ENCODE measurements at places on chromosomes 1 and 21.

DNA sequence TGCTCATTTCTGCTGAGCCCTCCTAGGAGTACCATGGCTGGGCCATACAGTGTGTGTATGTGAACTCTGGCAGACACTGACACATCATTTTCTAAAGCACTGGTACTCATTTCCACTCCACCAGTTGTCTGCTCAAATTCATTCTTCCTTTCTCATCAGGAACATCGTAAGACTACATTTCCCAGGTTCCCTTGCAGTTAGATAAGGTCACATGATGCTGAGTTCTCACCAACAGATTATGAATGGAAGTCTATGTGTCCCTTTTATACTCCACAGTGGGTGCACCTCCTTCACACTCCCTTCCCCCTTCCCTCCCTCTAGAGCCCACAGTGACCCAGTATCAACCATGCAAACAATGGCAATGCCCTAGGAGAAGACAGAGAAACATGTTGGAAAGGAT is 38.3 kb upstream of the PAX7 start:
- no peak for DNase-seq

- DNase-seq = no peak
Measured at GRCh38 chr1:99170516-99170915, 93.8 kb upstream of the PLPPR4 start.

DNA sequence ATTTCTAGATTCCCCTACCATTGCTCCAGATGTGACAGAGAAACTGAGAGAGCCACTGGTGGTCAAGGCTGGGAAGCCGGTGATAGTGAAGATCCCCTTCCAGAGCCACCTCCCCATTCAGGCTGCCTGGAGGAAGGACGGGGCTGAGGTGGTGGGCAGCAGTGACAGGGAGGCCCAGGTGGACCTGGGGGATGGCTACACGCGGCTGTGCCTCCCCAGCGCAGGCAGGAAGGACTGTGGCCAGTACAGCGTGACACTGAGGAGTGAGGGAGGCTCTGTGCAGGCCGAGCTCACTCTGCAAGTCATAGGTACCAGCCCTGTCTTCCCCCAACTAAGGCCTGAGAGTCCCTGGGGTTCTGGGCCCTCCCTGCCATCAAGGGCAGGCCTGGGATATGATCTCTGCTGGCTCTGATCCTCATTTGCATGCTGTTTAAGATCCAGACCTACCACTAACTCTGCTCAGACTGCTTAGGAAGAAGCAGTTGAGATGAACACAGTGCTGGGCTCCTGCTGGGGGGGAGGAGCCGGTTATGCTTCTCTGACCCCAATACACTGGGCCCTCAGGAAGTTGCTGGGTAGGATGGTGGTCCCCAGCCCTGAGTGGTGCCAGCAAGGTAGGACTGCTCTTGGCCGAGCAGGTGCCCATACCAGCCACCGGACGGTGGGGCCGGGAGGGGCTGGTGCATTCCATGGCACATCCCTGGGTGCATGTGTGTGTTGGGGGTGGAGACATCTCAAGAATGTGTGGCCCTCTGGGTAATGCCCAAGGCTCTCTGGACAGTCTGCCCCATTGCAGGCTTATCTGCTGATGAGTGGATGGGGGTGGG is 25.1 kb downstream of the IGFN1 start:
- DNase-seq = no peak

DNA sequence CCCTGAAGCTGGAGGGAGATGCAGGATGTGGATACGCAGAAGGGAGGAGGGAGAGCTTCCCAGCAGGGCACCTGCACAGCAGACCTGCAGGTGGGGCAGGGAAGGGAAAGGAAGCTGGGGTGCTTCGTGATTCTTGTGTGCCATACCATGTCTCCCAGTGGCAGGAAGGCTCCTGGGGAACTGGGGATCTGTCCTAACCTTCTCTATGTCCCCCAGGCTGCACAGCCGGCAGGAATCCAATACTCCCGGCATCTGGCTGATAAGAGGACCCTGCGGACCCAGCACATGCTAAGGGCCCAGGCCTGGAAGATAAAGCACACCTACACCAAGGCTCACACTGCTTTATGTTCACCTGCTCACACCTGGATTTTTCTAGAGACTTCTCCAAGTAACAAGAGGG is 79.4 kb downstream of the ITPKB start:
- no peak for DNase-seq

- no peak for DNase-seq
Measured at GRCh38 chr1:107900090-107900945, 64.7 kb downstream of the VAV3 start.

GRCh38 chr1:12581179-12581578 is 36.8 kb downstream of the DHRS3 start:
- DNase-seq = no peak

GRCh38 chr1:233240829-233241682 is 54.5 kb downstream of the PCNX2 start:
- DNase-seq = no peak

GRCh38 chr1:35530946-35531345 is 26.3 kb downstream of the KIAA0319L start:
- no peak for DNase-seq

DNA sequence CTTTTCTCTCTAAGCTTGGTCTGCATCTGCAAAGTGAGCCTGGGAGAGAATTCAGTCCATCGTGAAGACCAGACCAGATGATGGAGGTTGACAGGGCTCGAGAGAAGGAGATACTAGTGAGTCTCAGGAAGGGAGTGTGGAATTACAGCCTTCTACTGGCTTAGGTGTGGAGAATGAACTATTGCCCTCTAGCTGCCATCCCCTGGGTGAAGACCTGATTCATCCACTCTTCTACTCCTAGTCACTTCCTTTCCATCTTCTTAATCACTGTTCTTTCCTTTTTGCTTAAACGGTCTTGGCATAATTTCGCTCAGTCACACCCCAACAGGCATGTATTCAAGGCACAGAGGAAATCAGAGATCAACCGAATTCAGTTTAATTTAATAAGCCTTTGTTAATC is 34.0 kb upstream of the HSD17B7 start:
- DNase-seq = no peak

DNA sequence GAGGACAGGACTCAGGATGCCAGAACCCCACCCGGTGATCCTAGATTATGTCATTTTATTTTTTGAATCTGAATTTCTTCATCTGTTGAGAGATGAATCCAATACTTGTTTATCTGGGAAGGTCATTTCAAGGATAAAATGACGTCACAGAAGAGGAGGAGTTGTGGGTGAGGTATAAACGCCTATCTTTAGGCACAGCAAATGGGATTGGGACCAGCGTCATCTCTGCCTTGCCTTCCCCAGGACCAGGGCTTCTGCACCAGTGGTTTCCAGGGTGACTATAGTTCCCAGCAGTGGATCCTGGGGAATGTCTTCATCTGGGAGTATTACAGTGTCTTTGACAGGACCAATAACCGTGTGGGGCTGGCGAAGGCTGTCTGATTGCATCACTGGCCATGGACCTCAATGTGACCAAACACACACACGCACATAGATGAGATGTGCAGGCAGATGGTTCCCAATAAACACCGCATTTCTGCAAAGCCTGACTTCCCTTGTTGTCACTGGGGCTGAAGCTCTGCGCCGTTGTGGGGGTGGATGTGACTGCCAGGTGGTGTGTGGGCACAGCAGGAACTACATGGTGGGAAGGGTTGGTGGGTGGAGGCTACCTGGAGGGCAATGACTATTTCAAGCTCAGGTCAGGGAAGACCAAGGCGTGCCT is 28.1 kb downstream of the KCNA10 start:
- DNase-seq = no peak

GRCh38 chr1:88668405-88668804 is 15.7 kb upstream of the PKN2 start:
- DNase-seq = no peak

DNA sequence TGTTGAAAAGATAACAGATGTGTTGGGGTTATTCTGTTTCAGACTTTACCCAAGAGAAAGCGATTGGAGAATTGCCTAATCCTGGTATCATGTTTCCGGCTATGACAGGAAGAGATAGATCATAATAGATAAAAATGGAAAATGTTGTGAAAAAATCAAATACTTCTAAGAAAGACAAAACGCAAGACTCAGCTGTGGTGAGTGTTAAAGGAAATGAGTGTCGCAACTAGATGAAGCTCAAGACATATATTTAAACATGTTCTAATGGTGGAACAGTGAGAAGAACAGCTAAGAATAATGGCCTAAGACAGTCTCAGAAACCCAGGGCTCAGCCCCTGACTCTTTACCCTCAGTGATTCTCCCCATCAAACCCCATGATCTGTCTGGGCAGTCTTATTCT is 426.7 kb upstream of the RUNX1 start:
- DNase-seq = no peak

- no peak for DNase-seq
Measured at GRCh38 chr1:206074839-206075238, 21.9 kb downstream of the RHEX start.

DNA sequence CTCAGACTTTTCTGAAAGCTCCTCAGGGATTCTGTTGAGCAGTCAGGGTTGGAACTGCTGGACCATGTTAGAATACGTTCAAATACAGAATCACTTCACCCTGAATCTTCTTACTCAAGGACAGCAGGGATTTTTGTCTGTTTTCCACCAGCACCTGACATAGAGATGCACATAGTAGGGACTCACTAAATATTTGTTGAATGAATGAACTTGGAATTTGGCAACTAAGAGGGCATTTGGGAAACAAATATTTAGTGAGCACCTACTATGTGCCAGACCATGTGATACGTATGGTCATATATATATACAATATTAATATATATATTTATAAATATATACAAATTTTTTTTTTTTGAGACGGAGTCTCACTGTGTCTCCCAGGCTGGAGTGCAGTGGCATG is 4.6 kb upstream of the FBXO42 start:
- no peak for DNase-seq

DNA sequence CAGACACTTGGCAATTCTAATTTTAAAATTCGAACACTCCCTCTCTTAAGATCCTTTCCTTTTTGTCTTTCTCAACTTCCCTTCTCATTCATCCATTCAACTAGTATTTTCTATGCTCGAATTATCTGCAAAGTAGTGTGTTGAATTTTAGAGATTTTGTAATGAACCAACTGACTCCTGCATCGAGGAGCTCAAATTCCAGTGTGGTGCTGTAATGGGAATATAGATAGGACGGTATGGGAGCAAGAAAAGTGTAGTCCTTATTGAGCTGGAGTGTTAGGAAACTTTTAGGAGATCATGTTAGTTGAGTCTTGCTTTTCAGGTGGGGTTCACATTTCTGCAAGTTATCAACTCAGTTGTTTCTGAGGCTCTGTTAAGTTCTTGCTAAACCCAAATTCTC is 897.5 kb downstream of the TTLL7 start:
- no peak for DNase-seq

GRCh38 chr1:180482425-180483275 is 19.7 kb downstream of the ACBD6 start:
- DNase-seq = no peak

DNA sequence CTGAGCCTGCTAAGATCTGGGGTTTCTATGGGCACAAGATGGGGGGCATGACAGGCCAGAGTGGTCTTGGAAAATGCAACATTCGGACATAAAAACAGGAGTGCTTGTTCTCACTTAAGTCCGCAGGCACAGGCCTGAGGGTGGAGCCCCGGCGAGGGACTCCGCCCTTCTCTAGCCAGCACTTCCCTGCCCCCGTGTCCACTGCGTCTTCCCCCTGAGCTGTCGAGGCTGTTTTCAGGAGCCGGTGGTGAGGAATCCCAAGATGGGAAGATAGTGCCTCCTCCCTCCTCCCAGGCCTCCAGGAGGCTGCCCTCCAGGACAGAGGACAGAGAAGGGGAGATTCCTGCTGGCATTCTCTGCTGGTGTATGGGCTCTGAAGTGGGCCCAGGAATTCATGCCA is 105.2 kb downstream of the TLR5 start:
- no peak for DNase-seq

GRCh38 chr21:42570841-42571387 is 57.3 kb downstream of the SLC37A1 start:
- no peak for DNase-seq

GRCh38 chr1:193676996-193677549 is 490.7 kb upstream of the B3GALT2 start:
- DNase-seq = no peak

DNA sequence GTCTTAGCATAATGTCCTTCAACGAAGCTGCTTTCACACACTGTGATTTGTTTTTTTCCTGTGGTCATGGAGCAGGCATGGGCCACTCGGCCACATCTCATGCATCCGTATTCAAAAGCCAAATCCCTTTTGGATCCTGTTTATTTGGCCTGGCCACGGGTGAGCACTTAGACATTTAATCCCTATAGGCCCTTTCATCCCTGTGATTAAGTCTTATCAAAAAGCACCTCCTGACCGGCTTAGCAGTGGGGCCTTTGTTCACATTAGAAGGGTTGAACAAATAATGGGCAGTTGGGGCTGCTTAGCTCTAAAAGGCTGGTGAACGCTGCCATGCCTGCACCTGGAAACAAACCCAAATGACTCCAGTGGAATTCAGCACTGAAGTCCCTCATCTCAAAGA is 2.0 kb downstream of the KCNE2 start:
- DNase-seq = no peak

GRCh38 chr1:217106231-217106901 is 383.1 kb upstream of the ESRRG start:
- DNase-seq = no peak

- no peak for DNase-seq
Measured at GRCh38 chr1:197911111-197911856, 5.9 kb upstream of the LHX9 start.

DNA sequence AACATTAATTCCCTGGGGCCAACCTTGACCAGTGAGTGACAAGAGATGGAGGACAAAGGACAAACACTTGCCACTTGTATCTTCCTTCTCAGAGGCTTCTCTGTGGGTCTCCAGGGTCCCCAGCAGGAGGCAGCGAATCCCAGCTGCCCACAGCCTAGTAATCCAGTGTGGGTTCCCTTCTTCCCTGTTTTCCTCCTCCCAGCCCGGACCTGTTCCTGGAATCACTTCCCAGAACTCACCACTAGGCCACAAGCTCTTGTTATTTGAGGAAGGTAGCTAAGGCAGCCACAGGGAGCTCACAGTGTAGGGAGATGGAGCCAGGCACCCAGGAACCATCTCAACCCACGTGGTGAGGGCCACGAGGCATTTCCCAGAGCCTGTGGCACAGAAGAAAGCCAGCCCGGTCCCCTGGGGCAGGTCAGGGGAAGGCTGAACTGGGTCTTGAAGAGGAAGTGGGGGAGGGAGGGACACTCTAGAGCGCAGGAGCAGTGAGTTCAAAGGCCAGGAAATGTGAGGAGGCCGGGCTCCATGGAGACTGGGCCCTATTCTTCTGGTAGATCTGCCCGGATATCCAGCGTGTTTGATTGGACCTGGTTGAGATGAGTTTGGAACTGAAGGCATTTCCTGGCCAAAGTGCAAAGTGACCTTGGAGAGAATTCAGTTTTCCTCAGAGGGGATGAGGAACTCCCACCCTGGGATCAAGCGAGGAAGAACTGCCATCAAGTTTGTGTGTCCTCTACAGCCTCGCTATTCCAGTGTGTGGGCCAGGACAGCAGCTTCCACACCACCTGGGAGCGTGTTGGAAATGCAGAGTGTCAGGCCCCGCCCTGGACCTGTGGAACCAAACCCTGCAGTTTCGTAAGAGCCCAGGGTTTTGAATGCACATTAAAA is 20.3 kb upstream of the C2CD2 start:
- DNase-seq = no peak

- DNase-seq = no peak
Measured at GRCh38 chr1:40396420-40396819, 22.9 kb downstream of the SMAP2 start.

GRCh38 chr1:4397196-4397595 is 257.2 kb upstream of the AJAP1 start:
- no peak for DNase-seq

Data from activated CD4-positive, CD25-positive, alpha-beta regulatory T cell treated with anti-CD3 and anti-CD28 coated beads, Interleukin-2, amount 50 U/mL, for 16 hours (primary cell).